ENCODE measurements at places on chromosomes 1 and 21.
A peak's percentile ranks its signal among the peaks of the same experiment; 100 is the strongest.

DNA sequence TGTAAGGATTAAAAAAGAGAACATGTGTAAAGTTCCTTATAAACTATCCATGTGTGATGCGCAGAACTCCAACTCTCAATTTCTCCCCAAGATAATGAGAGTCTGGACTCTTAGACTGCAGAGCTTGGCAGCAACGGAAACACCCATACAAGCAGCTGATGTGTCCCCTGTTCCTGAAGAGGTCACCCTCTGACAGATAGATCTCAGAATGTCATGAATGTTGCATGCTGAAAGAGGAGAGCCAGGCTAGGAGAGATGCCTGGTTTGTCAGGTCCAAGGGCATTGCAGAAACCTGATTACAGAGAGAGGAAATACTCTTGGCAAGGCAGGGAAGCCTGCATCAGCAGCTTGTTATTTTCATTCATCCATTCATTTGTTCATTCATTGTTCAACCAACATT lies 24.2 kb downstream of the MTARC1 start:
- DNase-seq: no peak

GRCh38 chr1:25971066-25971810 lies 26.6 kb downstream of the PAFAH2 start:
- DNase-seq: no peak

DNA sequence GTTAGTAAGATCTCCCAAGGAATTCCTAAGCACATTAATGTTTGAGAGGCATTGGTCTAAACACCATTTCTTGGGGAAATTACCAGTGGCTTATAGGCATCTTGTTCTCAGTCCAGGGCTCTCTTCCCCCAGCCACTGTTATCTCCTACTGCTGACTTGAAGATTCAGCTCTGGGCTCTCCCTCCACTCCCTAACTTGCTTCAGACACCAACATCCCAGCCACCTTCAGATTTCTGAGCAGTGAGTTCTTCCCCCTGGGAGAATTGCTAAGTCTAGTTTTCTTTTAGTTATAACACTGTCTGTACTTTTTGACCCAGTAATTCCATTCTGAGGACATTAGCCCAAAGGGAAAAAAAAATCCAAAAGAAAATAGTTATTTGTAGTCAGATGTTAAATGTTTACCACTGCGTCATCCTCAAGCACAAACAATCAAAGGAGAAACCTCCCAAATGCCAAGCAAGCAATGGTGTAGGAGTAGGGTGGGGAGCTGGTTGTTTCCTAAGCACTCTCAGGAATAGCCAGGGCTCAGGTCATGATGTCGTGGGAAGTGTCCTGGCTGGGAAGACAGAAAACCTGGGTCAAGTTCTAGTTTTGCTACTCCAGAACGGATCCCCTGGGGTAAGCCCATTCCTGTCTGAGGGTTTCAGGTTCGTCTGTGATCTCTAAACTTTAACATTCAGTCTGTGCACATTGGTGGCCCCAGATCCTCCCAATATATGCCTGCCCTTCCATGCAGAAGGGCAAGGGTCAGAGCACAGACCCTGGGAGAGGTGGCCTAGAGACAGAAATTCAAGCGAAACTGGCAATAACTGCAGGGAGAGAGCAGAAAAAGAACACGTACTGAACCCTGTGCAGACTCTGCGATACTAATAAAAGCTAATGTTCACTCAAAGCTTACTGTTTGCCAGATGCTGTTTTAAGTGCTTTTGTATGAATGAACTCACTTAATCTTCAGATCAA lies 191.1 kb upstream of the FGGY start:
- no peak for DNase-seq

- no peak for DNase-seq
These were observed 257.5 kb downstream of the LRRC40 start for GRCh38 chr1:69947837-69948236.

- DNase-seq: no peak
These were observed 31.2 kb upstream of the THEM4 start for GRCh38 chr1:151940541-151940940.

- no peak for DNase-seq
These were observed 4.3 kb downstream of the NTMT2 start for GRCh38 chr1:170150016-170150415.

GRCh38 chr1:39490596-39491145 lies 765 bp upstream of the BMP8A start:
- no peak for DNase-seq

- no peak for DNase-seq
These were observed 150.0 kb downstream of the NOS1AP start for GRCh38 chr1:162219461-162219860.

- no peak for DNase-seq
These were observed 105.5 kb downstream of the HLCS start for GRCh38 chr21:36860736-36861594.

DNA sequence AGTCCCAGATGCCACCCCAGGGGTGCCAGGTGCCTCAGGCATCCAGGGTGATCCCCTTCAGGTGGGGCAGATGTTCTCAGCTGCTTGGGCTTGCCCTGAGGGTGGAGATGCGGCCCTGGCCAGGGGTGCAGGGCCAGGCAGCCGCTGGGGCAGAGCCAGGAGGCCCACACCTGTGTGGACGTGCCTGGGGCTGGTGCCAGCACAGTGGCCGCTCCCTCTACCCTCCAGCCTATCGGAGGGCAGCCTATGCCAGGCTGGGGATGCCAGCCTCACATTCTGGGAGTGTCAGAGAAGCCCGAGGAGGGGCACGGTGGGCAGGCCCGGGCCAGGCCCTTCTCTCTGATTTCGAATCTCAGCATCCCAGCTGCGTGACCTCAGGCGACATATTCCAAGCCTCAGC lies 96.5 kb upstream of the WNT4 start:
- DNase-seq: no peak

- DNase-seq: peak; percentile 30
These were observed 54.3 kb upstream of the HNRNPU start for GRCh38 chr1:244918421-244919319.

GRCh38 chr1:100443811-100444571 lies 91.7 kb downstream of the CDC14A start:
- DNase-seq: no peak

GRCh38 chr1:62286786-62287224 lies 32.4 kb downstream of the KANK4 start:
- DNase-seq: no peak

- no peak for DNase-seq
These were observed 50.4 kb upstream of the CXADR start for GRCh38 chr21:17462276-17462981.

- DNase-seq: no peak
These were observed 79.5 kb upstream of the DNAJC6 start for GRCh38 chr1:65229754-65230339.

DNA sequence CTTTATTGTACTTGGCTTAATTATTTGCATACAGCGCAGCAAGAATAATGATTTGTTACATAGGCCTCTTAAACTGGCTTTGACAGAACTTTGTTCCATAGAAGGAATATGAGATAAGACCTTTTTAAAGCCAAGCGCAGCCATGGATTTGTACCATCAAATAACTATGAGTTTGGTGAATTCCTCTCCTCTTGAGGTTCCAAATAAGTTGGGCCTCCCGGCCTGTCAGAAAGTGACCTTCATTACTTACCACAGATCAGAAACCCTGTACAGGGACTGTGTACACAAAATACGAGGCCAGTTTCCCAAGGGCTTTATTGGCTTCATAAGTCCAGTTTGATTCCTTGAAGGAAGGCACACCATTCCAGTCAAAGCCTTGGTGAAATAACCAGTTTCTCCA lies 21.8 kb upstream of the HSD3B1 start:
- DNase-seq: no peak

DNA sequence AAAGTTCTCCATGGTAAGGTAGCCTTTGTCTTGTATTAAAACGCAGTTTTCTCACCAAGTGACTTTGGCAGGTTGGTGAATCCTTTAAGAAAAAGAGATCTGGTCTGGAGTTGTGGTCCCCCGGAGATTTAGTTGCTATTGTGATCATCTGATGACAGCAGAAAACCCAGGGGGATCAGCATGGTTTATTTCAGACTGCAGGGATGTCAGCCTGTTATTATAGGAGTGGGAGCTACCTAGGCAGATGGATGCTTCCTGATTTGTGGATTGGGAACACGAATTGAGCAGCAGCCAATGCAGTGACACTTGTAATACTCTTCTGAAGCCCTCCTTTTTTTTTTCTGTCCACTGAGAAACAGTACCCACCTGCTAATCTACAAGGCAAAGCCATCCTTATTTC lies 150.2 kb downstream of the ST6GALNAC3 start:
- no peak for DNase-seq

DNA sequence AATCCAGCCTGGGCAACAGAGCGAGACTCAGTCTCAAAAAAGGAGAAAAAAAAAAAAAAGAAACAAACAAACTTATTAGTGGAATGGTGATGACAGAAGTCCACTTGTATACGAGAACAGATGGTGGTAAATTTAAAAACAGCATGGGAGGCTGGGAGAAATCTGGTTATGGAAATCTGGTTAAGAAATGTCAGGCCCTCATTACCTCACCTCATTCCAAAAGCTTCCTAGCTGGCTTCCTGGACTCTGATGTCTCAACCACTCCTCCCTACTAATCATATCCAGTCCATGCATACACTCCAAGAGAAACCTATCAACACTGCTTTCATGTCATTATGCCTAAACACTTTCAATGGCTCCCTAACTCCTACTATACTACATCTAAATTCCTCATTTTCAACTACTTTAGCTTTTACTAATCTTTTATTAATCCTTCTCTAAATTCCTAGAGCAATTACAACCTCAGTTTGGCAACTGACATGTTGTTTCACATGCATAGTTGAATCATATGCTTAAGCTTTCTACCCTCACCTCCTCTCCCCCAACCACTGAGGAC lies 52.9 kb downstream of the FOXJ3 start:
- DNase-seq: no peak

DNA sequence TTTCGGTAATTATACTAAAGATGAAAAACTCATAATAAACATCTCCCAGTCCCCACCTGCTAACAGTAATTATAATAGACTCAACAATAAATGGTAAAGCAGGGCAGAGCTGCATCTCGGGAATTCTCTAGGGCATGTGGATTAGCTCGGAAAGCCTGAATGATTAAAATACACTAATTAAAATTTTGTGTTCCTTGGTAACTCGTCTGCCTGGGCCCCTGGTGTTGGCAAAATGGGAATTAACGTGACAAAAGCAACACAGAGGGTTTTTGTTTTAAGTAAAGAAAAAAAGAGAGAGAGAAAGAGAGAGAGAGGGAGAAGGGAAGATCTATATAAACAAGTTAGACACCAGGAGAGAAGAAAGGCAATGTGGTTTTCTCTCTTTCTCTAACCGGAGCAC lies 62.1 kb downstream of the CASZ1 start:
- DNase-seq: no peak

DNA sequence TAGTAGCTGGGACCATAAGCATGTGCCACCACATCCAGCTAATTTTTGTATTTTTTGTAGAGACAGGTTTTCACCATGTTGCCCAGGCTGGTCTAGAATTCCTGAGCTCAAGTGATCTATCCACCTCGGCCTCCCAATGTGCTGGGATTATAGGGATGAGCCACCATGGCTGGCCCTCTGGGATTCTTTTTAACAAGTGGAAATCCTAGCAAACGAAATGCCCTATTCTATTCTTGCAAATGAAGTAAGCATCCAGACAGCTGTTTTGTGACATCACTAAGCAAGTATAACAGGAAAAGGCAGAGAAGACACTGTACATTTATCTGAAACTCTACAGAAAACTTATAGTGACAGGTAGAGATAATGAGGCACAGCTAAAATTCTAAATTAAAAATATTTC lies 86.4 kb downstream of the DDAH1 start:
- DNase-seq: no peak

DNA sequence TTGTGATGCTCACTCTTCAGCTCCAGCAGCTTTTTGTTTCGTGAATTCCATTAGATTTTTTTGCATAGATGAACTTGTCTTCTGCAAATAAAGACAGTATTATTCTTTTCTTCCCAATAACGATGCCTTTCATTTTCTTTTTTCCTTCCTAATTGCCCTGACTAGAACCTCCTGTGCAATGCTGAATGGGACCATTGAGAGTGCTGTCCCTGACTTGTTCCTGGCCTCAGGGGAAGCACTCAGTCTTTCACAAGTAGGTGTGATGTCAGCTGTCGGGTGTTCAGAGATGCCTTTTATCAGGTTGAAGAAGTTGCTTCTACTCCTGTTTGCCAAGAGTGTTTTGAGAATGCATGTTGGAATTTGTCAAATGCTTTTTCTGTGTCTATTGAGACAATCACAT lies 64.3 kb upstream of the ADARB1 start:
- no peak for DNase-seq

DNA sequence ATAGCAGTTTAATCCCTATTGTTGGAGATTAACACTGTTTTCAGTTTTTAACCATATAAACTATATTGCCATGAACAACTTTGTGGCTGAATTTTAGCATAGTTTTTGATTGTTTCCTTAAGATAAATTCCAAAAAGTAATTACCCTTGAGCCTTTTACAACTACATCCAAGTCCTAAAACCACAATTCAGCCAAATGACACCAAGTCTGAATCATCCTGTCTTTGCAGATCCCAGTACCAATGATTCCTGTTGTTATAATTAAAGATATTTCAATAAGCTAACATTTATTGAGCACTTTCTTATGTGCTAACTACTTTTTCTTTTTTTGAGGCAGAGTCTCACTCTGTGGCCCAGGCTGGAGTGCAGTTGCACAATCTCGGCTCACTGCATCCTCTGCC lies 35.6 kb downstream of the IL23R start:
- DNase-seq: no peak

DNA sequence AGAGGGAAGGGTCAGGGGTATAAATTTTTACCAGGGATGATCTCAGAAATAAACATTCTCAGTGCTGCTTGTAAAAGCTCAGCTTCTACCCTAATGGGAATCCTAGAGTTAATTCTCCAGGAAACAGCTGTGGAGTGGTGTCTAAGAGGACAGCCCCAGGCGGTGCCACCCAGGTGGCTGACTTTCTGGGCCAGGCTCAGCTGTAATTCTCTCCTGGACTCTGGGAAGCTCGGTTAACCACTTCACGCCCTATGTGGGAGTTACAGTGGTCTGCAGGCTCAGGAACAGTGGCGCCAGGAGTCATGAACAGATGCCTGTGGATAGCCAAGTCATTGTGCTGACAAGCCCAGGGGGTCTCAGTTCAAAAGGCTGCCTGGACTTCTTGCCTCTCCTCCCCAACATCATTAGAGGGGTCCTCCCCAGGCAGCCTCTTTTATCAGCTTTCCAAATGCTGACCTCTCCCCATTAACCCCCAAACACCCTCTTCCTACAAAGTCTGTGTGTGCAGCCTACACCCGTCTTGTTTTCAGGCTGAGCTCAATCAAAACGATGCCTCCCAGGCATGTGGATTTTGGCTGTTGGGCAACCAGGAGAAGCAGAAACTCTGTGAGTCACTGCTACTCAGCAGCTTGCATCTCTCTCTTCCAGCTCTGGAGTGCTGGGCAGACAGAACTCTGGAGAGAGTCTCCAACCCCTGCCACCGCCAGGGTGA lies 1.2 kb downstream of the HHIPL2 start:
- DNase-seq: no peak
